ENCODE measurements at places on chromosomes 4 and X.

DNA sequence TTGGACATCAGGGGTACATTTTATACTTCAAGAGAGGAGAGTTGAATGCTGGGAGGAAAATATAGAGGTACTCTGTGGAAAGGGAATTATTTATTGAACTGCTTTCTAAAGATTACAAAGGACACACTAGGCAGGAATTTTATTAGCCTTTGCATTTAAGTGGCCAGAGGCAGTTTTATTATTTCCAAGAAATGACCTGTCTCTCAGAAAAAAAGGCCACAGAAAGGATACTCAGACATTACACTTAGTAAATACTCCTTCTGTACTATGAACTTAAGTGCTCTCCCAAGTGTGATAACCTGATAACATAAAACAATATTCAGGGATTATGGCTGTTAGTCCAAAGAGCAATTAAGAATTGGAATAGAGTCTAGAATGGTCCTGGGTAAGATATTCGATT, 7.5 kb downstream of the LRRC66 start:
- DNase-seq, result no peak

GRCh38 chr4:124105212-124105611, 607.3 kb downstream of the ANKRD50 start:
- no peak for DNase-seq

DNA sequence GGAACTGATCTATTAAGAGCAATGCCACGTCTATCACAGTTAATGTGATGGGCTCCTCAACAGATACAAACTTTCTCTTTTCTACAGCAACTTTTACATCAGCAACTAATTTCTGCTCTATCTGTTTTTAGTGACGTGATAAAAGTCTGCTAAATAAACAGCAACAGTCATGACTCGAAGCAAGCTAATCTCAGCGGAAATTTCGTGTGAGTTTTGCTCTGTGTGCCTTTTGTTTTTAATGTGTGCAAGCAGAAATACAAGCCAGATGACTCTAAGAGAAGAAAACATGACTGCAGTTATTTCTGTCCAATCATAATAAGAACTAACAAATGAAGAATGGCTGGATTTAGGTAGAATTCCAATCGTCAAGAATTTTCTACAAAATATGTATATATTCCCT, 214.3 kb downstream of the LDB2 start:
- peak; percentile 85 for DNase-seq

DNA sequence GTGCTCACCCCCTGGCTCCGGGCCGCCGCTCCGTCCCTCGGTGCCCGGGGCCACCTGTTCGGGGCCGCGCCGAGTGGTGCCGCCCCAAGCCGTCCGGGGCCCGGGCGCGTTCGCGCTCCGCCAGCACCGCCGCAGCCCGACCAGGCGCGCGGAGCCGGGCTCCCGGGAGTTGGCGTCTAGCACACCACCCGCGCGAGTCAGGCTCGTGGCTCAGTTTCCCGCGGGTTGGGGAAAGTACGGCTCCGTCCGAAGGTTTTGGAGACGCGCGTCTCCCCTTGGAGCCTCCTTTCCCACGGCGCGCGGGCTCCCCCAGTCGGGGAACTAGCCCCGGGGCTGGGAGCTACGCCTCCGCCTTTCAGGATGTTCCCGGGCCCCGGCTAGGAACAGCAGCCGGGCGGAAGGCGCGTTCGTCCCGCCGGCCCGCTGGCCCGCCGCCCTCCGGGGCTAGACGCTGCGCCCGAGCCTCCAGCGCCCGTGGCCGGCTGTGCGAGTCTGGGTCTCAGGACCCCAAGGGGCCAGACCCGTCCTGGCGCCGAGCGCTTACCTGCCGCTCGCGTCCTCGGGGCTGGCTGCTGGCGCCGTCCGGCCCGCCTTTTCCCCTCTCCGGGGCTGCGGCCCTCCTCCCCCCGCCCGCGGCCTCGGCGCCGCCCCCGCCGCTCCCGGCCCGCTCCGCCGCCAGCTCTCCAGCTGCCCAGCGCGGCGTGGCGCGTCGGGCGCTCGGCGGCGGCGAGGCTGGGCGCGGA, at the start of gene ADGRG2:
TSS of gene ADGRG2 (minus strand) at position 571 of the 743 bp plus-strand sequence. CDS start 53,634 bp downstream, outside the sequence.
- peak; percentile 24 for DNase-seq

DNA sequence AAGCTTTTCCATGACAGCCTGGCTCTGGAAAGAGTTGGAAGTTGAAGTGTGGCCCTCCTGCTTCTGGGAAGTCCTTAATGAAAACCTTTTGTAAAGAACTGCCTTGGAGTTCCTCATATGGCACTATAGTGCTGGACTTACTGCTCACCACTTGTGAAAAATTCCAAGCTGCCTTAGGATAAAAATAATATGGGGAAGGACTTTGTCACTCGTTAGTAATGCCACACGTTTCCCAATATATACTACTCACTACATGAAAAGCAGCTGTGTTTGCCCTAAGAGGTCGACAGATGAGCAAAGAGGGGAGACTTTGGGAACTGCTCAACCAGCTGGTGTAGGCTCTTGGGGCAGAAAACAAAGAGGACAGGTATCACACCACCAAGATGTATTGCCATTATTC, 11.7 kb downstream of the OPHN1 start:
- peak; percentile 28 for DNase-seq

- DNase-seq, result no peak
Measured at GRCh38 chr4:38085751-38086150, 125.6 kb downstream of the PTTG2 start.

- DNase-seq, result no peak
Measured at GRCh38 chr4:95821867-95822266, 18.0 kb upstream of the PDHA2 start.

GRCh38 chr4:108060164-108060563, 70.5 kb downstream of the HADH start:
- peak; percentile 56 for DNase-seq

GRCh38 chrX:144293229-144293628, 409.4 kb downstream of the UBE2NL start:
- no peak for DNase-seq

GRCh38 chr4:147773261-147774184, 41.6 kb downstream of the ARHGAP10 start:
- peak; percentile 36 for DNase-seq

DNA sequence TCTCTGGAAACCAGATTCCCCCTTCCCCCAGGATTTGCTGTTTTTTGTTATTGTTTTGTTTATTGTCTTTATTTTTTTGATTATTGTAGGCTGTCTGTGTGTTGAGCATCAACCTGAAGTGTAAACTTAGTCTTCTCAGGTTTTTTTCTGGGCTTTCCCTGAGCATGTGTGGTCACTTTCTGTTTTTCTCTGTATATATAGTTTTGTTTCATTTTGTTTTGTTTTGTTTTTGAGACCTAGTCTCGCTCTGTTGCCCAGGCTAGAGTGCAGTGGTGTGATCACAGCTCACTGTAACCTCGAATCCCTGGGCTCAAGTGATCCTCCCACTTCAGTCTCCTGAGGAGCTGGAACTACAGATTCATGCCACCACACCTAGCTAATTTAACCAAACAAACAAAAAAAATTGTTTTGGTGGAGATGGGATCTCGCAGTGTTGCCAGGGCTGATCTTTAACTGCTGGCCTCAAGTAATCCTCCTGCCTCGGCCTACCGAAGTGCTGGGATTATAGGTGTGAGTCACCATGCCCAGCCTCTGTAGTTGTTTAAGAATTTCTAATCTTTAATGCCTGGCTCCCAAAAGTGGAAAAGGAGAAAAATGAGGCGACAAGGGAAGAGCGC, 9.1 kb downstream of the IL13RA1 start:
- DNase-seq, result no peak

DNA sequence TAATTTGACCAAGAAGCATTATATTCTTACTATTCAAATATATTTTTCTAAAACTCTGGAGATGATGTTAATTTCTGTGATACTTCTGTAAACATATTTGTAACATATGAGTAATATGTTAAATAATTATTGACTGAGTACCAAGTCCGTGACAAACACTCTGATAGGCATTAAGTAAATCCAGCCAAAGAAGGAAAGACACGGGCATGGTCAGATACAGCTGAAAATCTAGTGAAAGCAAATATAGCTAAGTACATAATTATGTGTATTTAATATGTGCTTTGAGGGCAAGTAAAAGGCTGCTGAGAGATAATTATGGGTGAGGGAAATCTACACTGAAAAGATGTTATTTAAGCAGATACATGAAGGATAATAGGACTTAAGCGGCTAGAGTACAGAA, 1263.6 kb upstream of the ADGRL3 start:
- DNase-seq, result no peak

DNA sequence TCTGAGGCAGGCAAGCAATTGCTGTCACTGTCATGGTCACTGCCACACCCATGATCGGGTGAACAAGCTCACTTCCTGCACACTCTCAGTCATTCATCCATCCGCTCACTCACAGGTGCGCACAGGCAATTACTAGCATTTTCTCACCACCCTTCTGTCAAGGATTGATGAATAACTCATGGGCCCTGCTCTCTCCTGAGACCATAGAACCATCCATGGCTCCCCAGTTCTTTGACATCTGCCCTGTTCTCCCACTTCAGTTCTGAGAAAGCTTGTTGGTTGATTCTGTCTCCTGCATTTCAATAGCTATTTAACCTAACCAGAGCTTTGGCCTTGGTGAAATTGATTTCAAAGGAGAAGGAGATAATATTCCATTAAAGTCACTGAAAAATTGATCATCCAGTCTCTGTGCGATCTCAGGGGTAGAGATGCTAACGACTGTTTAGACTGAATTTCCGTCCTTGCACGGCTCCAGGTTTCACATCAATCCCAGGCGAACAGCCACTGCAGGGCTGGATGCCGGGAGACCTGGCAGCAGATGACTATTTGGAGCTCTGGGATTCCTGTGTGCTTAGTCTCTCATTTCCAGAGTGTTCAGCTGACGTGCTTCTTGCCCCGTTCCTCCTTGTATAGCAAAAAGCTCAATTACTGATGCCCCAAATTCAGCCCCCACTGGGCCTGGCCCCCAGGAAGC, 36.9 kb upstream of the ADRA2C start:
- DNase-seq, result peak; percentile 22

DNA sequence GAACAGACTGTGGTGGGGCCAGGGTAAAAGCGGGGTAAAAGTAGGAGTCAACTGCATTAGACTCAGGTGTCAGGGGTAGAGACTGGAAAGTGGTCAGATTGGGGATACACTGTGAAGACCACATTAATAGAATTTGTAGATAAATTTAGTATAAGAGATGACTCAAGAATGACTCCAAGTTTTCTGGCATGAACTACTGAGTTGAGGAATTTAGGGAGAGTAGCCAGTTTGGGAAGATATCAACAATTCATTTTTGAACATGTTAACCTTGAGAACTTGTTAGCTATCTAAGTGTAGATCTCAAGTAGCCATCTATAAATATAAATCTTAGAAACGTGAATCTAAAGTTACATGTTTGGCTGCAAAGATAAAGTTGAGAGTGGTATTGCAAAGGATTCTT, 206.9 kb upstream of the HCCS start:
- DNase-seq, result peak; percentile 68

- peak; percentile 2 for DNase-seq
Measured at GRCh38 chr4:19650903-19651864, 600.5 kb upstream of the SLIT2 start.

DNA sequence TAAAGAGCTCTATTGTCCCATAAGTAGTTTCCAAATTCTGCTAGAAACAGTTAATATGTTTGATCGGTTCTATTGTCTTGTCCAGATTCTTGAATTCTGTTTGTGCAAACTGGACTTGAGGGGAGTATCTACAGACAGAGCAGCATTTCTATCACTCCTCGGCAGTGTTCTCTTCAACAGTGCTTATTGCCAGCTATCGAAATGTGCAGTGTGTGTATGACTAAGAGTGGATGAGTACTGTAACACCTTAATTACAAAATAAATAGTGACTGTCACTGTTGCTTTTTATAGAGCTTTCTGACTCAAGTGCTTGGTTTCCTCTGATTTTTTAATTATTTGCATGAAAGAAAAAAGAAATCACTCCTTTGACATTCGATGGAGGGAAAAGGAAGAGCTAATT, 274.6 kb downstream of the RPA4 start:
- DNase-seq, result no peak

Data from fibroblast of skin of right quadriceps (primary cell).